ENCODE measurements at places on chromosomes 11 and 22.

- no peak for DNase-seq
Measured at GRCh38 chr11:102276362-102276761, 40.9 kb upstream of the BIRC3 start.

DNA sequence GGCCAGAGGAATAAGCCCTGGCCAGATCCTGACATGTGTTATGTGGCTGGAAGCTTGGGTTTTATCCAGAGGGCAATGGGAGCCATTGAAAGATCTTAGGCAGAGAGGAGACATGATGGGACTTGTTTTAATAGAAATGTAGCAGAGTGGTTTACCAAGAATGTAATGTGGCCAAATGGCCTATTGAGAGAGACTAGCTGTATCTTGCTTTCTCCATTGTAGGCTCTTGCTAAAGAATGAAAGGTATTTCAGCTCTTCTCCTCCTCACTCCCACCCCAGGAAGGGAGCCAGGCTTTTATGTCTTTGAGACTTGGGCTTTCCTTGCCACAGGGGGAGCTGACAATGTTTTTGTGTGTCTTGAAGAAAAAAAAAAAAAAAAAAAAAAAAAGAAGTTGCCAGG is 82.3 kb downstream of the TRIM29 start:
- DNase-seq: no peak

DNA sequence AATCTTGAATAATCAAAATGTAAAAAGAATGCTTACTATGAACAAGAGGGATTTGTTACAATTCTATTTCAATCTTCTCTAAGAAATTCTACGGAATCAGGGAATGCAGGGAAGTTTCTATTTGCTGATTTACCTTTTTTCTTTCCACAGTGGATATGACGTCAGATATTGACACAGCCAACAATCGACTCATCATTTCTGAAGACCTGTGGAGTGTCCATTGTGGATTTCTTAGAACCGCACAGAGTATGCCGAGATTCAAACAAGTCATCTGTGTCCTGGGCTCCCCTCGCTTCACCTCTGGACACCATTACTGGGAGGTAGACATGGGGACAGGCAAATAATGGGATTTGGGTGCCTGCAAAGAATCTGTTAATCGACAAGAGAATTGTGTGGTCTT is 4.1 kb upstream of the RFPL1 start:
- DNase-seq: no peak

GRCh38 chr11:72084076-72084475 is 3.4 kb downstream of the LRRC51 start:
- DNase-seq: no peak

DNA sequence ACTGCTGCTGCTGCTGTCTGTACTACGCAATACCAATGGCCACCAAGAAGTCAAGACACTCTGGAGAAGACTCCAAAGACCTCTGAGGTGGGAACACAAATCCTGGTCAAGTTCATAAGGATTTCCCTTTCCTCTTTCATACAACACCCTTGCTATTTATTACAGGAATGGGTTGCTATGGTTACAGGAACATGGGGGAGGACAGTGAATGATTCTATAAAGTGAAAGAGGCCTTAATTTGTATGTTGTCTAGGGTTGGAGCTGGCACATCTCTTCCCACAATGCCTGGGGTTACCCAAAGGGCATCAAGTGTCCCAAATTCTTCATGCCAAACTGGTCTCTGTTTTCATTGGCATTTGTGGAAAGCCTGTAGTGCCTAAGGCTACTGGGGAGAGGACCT is 11.4 kb upstream of the SEC14L3 start:
- no peak for DNase-seq

GRCh38 chr11:9853929-9854552 is 190.2 kb downstream of the SWAP70 start:
- DNase-seq: no peak

DNA sequence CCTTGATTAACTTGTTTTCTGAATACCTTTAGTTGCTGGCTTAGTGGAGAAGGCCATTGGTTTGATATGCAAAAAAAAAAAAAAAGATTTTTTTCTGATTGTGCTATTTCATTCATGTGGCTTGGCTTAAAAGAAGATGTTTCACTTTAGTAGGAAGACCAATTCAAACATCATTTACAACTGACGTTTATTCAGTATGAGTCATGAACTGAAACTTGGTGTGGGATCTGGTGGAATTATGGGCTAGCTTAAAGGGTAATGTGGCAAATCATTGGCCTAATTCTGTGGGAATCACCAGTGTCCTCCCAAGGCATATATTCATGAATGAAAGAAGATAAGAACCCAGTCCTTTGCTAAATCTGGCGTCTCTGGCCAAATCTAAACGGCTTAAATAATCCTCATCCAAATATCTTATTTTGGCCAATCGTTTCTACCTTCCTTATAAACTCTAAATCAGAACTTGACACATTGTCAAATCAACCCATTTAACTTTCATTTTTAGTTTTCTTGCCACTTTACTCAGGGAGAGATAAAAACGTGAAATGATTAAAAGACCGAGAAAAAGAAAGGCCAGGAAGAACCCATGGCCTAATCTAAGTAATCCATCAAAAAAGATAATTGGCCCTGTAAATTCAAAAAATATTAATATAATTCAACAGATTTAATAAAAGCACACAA is 77.0 kb downstream of the DDIAS start:
- DNase-seq: no peak

GRCh38 chr22:20997536-20998257 is 4.2 kb downstream of the THAP7 start:
- no peak for DNase-seq

DNA sequence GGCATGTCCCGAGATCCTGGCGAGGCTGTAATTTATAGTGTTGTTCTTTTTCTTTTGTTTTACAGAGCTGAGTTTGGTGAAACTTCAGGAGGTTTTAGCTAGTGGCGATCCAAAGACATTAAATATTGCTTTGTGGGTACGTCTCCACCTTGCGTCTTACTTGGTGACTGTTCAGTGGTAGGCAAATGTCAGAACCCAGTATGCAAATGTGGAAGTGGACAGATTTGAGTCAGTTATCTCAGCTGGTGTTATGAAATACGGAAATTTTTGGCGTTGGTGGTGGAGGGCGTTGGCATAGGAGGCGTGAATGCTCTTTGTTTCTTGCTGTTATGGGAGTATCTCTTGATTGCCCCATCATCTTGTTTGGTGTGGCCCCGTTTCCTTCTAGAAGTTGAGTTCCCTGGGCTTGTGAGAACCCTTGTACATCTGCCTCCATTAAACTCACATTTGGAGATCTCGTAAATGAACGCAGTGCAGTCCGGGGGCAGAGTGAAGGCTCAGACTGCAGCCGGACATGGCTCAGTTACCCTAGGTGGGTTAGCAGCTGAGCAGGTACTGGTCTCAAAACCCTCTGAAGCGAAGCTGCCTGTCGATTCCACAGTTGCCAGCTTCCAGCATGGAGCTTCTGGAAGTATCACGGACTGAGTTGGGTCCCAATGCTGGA is 39.9 kb downstream of the PTPRJ start:
- no peak for DNase-seq

DNA sequence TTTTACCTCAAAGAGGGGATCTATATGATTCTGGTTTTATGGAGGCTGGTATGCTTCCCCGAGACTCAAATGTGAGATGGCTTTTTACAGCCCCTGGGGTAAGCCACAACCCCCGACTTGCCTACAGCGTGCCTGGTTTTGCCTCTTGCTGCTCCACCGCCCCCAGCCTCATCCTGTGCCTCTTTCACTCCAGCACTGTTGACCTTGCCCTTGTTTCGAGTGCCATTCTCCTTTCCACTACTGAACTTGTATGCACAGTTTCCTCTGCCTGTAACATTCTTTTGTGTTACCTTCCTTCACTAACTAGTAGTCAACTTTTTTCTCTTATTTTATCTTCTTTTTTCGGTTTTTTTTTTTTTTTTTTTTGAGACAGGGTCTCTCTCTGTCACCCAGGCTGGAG is 219.0 kb upstream of the ZBED5 start:
- no peak for DNase-seq

DNA sequence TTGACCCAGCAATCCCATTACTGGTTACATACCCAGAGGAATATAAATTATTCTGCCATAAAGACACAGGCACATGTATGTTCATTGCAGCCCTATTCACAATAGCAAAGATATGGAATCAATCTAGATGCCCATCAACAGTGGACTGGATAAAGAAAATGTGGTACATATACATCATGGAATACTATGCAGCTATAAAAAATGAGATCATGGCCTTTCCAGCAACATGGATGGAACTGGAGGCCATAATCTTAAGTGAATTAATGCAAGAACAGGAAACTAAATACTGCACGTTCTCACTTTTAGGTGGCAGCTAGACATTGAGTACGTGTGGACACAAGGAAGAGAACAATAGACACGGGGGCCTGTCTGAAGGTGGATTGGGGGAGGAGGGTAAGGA is 15.1 kb upstream of the WNT11 start:
- DNase-seq: no peak

DNA sequence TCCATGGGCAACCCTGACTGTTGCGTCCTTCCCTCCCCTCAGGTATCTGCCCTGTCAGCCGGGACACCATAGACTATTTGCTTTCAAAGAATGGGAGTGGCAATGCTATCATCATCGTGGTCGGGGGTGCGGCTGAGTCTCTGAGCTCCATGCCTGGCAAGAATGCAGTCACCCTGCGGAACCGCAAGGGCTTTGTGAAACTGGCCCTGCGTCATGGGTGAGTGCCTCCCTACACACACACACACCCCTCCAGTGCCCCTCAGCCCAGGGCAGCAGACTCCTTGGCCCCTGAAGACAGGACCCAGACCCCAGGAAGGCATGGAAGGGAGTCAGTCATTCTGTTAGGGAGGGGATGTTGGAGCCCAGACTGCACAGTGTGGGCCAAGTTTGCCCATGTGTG is 17.9 kb upstream of the UVRAG start:
- no peak for DNase-seq

DNA sequence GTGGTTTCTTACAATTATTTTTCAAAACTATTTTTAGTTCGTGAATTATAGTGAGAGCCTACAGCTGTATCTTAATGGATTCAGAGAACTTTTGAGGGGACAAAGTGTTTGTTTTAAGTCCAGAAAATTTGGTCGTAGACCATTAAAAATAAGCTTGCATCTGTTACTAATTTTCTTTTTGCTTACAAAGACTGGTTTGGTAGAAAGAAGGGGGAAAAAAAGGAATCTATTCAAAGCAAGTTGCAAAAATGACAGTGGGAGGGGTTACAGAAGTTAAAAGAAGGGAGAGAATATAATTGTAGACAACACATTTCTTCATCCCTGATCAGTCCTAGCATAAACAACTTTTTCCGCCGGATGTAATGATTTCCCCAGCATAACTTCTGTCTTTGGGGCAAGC is 72.1 kb downstream of the AMOTL1 start:
- no peak for DNase-seq

DNA sequence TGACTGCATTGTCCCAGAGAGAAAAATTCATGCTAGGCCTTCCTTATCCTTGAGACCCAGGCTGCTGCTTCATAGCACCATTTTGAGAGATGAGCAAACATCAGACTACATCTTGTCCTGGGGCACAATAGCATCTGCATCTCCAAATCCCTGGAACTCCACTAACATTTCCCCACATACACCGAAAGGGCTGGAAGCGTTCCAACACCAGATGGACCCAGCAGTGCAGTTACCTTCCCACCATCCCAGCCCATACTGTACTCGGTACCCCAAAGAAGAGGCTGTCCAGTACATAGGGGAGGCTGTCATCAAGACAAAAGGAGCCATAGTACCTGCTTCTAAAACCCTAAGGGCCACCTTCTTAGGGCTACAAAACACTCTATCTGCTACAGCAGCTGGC is 547.2 kb upstream of the CHORDC1 start:
- DNase-seq: no peak

- DNase-seq: peak; percentile 10
Measured at GRCh38 chr11:26806219-26806618, 84.4 kb upstream of the SLC5A12 start.

DNA sequence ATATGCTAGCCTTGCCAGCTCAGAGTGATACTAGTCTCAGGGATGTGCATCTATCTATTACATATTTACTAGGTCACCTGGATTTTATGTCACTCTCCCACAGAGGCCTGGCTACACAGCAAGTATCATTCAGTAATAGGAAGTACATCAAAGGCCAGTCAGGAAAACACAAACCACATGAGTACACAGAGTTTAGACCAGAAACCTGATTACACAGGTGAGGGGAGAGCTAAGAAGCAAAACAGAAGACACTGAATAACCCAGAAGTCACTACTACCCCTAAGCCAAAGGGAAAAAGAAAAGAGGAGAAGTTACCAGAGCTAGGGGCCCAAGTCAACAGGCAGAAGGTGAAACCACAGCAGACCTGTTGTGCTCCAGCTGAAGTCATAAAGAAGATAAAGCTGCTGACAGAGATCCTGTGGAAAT is 13.3 kb downstream of the LPXN start:
- no peak for DNase-seq

DNA sequence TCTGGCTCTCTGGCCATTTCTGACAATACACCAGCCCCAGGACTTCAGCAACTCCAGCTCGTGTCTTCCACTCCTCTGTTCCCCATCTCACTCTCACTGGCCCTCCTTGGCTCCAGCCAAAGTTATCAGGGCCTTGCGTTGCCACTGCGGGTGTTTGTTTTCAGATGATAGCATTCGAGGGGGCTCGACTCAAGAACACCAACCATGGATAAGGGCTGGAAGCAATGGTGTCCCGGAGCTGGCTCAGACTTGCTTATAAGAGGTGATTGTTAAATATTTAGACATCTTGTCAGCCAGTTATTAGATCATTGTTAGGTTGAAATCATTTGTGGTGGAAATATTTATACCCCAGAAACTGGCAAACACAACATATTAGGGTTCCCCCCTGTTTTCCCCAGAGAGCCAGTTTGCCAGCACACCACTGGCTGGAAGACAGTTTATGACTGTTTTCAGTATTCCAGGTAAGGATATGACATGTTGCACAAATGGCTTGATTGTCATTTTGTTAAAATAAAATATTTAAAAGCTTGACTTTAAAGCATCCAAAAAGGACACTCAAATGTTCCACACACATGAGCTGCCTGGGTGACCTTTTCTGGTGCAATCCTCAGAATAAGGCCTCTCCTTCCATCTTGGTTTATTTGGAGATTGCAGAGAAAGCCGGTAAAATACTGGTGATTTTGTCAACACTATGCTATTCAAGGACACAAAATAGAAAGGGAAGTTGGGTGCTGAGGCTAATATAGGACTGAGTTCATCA is 98.3 kb downstream of the FBXO7 start:
- DNase-seq: no peak

GRCh38 chr11:32171445-32171844 is 80.6 kb downstream of the RCN1 start:
- DNase-seq: no peak

DNA sequence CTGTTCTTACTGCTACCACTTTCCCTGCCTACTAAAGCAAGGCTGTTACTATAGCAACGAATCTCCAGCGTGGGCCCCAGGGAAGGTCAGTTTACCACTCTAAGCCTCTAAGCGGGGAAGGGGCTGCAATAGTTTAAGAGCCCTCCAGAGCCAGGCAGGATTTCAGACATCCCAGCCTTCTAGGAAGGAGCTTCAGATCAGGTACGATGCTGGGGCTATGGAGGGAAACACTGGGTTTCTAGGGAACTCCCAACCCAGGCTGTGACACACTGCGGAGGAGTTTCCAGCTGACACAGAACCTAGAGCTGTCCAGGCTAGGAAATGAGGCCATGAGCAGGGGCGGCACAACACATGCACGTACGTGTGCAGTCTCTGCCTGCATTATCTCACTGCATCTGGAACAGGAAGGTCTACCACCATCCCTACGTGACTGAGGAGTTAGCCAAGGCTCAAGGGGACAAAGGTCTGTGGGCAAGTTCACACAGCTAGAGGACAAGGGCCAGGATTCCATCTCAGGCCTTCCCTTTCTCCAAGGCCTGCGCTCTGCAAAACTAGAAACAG is 20.4 kb downstream of the HPS4 start:
- DNase-seq: no peak

GRCh38 chr11:96464700-96465307 is 75.0 kb downstream of the JRKL start:
- DNase-seq: peak; percentile 91

- DNase-seq: no peak
Measured at GRCh38 chr11:64762674-64763525, 3.1 kb upstream of the PYGM start.

Data from RKO (cell line).